ENCODE measurements at places on chromosomes 16 and 17.

- DNase-seq, result no peak
Measured at GRCh38 chr16:72301523-72302236, 129.7 kb upstream of the PMFBP1 start.

- no peak for DNase-seq
Measured at GRCh38 chr17:8534498-8535188, 95.9 kb downstream of the MYH10 start.

- no peak for DNase-seq
Measured at GRCh38 chr16:57379579-57379978, 7.3 kb downstream of the CX3CL1 start.

DNA sequence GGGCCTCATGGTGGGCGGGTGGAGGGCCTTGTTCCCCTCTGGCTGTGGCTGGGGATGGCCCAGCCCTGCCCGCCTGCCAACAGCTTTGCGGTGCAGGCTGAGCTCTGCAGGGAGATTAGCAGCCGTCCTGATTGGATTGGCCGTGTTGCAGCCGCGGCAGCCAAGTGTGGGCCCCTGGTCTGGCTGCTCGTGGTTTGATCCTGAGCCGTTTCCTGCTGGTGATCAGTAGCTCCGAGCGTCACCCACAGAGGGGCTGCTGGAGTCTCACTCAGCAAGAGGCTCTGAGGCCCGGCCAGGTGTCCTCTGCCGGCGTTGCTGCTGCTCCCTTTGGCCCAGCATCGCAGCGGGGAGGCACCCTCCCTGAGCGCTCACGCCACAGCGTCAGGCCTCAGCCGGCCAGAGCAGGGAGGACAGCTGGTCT is 32.5 kb downstream of the BAIAP2 start:
- no peak for DNase-seq

DNA sequence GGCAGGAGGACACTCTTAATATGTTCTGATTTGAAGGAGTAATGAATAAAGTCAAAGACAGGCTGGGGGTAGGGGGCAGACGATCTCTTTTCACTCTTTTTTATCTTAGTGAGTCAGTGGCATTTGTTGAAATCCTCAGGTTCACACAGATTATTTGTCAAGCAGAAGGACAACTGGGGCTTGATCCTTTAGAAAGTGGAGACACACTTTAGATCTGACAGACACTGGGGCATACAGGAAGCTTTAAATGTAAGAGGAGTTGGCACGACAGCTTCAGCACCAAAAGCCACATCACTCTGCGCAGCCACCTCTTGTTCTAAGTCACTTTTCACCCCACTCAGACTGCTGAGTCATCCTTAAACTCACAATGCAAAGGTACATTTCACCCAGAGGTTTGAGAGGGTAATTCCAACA is 121.5 kb downstream of the STXBP4 start:
- DNase-seq, result peak; percentile 7
